ENCODE measurements at places on chromosomes 13 and 19. TPM values are rescaled to one million over a fixed set of nuclear protein-coding genes. Genes with fewer than 3 reads are reported as not detected.

DNA sequence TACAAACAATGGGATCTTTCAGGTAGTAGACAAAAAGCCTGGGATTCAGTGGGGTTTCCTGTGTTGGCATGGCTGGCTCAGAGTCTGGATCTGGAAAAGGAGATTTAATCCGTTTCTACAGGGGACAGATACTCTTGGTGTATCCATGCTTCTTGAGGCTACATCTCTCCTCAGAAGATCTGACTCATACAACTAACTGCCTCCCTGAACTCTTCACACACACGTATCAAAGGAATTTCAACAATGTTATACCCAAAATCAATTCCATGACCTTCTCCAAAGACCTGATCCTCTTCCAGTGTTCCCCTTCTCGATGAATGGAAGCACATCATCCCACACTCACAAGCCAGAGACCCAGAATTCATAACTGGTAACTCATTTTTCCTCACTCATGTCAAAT, 435.3 kb upstream of the NBEA start:
- DNase-seq = no peak

DNA sequence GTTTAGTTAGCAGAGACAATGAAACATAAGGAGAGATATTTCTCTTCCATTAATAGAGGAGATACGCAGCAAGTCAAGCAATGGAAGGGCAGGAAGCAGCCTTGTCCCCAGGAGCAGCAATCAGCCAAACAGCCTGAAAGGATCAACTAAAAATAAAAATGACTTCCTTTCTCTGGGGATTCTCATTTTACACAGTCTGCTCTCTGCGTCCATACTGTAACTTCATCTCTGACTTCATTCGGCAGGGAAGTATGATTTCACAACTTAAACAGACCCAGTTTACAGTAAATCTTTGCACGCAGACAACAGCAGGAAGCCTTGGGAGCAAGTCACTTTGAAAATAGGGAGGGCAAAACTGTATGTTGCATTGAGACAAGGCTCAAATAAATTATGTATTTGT, 826.7 kb downstream of the DIAPH3 start:
- DNase-seq = no peak

METTL21C gene
- not detected for total RNA-seq

GRCh38 chr13:49958321-49958720, 22.2 kb upstream of the SPRYD7 start:
- DNase-seq = no peak

SLC1A6 gene
- total RNA-seq = 0.15 TPM

RFX1 gene
- 15.2 TPM for total RNA-seq

GRCh38 chr13:79810669-79811068, 329.7 kb downstream of the NDFIP2 start:
- DNase-seq = no peak

HIPK4 gene
- total RNA-seq = 0.13 TPM

GRCh38 chr13:28379371-28380083, 115.4 kb downstream of the FLT1 start:
- no peak for DNase-seq

DNA sequence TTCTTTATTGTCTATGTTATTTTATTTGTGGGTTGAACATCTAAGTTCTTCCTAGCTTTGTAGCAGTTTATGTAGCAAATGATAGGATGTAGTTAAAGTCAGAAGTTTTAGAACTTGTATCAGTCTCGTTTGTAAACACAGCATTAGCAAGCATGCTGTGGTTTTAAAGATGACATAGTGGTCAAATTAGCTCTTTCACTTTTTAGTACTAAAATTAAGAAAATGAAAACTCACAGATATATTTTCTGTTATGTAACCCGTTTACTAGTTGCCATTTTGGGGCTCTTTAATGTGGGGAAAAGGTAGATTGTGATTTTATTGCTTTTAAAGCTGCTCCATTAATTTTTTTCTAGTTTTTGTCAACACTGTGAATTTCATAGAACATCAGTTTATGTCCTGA, 216.5 kb downstream of the PCCA start:
- DNase-seq = no peak

POP4 gene
- 116 TPM for total RNA-seq

DNA sequence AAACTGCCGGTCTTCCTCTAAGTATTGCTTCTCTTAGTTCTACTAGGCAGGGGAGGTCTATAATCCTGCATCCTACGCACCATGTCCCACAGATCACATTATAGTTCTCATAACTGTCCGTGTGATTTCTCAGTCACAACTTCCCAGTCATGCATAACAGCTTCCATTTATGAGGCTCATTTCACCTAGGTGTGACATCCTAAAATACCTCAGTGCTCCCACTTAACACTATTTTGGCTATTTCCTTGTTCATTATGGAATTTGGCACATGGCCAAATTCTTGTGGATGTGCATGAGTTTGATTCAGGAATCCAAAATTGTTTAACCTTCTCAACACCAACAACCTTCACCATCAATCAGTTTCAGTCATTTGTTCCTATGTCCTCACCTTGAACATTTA, 989.9 kb downstream of the OLFM4 start:
- no peak for DNase-seq

DNA sequence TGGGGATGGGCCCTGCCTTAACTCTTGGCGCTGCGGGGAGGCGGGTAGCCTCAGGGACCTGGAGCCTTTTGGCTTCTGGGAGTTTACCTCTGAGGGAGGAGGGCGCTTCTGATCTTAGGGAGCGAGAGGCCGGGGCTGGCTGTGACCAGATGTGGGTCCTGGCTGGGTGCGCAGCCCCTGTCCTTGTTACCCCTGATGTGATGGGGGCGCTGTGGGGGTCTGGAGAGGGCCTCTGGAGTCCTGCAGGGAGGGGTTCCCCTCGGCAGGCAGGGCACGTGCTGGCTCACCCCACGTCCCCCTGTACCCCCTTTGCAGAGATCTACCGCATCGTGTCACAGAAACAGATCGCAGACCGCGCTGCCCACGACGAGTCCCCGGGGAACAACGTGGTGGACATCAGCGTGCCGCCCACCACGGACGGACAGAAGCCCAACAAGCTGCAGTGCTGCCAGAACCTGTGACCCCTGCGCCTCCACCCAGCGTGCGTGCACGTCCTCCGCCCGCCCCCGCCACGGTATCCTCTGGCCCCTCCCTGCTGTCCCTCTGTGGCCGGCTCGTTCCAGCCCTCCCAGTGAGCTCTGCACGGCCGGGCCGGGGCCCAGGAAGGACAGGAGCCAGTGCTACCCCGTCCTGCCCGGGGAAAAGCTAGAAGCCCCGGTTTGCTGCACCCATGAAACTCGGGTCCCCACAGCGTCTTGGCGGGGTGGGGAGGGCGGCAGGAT, 9.8 kb upstream of the MARCHF2 start:
- DNase-seq = no peak

- DNase-seq = no peak
Measured at GRCh38 chr13:37878496-37878895, 8.9 kb upstream of the TRPC4 start.

- no peak for DNase-seq
Measured at GRCh38 chr13:91132381-91132780, 215.1 kb upstream of the MIR17HG start.

DNA sequence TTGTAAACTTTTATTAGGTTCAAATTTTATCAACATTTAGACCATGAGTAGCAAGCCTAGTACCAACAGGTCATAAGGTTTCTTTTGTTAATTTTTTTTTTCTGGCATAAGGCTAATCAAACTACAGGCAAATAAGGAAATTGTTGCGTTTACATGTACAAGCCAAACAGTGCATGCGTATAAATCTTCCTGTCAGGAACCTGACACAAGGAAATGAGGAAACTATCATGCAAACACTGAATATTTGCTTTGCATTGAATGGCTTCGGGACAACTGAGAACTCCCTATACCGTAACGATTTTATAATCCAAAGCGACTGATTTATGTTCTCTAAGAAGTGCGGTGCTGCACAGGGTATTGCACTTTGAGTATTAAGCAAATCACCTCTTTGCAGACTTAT, 133.0 kb upstream of the TRPC4 start:
- no peak for DNase-seq

DNA sequence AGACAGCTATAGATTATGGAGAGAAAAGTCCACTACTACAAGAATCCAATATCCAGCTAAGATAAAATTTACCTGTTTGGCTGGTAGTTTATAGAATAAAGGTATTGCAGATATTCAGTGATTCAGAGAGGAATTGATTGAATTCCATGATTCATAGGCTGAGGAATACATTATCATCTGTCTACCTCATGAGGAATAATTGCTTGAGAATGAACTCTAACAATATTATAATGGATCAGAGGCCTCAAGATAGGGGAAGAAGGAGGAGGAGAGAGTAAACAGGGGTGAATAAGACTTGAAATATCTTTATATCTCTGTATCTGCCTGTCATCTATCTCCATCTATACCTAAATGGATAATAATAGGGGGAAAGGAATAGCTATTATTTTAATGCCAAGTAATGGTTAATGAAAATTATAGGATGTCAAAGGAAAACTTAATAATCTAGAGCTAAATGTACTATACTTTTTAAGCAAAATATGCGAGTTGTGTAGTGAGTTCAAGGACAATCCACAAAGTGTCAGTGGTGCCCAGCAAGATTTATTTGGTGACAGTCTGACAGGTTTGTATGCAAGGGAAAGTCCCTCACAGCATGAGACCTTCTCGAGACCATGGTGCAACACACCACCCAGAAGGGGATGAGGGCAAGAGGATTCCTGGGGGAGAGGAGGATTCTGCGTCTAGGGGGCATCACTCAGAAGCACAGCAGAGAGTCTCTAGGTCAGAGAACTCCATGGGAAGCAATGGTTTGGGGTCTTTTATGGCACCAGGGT, 224.5 kb downstream of the GPC5 start:
- DNase-seq = no peak

- no peak for DNase-seq
Measured at GRCh38 chr19:3683405-3684053, 16.7 kb downstream of the PIP5K1C start.

- no peak for DNase-seq
Measured at GRCh38 chr19:54316746-54317107, 3.8 kb upstream of the LILRA5 start.

AXL gene
- 128 TPM for total RNA-seq

PGLYRP1 gene
- not detected for total RNA-seq

MEIS3 gene
- 11.3 TPM for total RNA-seq

DNA sequence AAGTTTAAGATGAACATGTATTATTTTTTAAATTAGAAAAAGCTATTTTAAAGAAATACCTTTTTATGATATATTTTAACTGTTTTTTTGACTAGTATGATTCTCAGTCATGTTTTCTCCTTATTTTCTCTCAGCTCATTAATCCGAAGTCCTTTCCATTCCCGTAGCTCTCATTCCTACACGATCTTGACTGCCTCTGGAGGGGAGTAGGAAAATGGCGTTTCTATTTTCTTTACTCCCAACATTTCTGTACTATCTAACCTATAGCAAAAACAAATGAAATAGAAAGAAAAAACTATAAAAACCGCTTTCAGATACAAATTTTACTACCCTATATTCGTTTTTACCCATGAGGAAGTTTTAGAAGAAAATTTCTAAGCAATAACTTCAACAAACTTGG, 343.8 kb downstream of the RBM26 start:
- DNase-seq = no peak

GRCh38 chr19:52343548-52343947, 7.5 kb downstream of the ZNF610 start:
- DNase-seq = no peak

SBNO2 gene
- total RNA-seq = 101 TPM

DNA sequence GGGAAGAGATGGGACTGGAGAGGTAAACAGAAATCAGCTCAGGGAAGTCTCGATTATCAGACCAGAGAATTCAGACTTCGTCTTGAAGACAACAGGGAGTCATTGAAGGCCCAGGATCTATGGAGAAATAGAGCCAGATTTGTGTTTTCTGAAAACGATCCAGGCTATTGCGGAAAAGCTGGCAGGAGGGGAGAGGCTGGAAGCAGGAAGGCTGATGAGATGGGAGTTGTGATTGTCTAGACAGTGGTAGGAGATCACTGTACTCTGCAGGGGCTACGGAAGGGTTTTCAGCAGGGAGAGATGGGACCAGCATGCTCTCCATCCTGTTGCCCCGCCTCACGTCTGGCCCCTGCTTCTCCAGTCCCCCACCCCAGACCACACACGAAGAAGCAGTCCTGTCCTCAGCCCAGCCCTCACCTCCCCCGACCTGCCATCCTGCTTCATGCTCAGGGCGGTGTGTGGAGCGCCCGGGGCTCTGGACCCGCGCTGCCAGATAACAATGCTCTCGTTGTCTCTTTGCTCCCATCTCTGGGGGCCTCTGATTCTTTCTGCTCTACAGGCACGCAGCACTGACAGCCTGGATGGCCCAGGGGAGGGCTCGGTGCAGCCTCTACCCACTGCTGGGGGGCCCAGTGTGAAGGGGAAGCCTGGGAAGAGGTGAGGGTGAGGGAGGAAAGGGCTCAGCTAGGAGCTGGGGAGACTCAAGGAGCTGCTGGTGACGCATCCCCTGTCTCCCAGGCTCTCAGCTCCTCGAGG, 1.9 kb downstream of the ARHGAP33 start:
- DNase-seq = no peak

DNA sequence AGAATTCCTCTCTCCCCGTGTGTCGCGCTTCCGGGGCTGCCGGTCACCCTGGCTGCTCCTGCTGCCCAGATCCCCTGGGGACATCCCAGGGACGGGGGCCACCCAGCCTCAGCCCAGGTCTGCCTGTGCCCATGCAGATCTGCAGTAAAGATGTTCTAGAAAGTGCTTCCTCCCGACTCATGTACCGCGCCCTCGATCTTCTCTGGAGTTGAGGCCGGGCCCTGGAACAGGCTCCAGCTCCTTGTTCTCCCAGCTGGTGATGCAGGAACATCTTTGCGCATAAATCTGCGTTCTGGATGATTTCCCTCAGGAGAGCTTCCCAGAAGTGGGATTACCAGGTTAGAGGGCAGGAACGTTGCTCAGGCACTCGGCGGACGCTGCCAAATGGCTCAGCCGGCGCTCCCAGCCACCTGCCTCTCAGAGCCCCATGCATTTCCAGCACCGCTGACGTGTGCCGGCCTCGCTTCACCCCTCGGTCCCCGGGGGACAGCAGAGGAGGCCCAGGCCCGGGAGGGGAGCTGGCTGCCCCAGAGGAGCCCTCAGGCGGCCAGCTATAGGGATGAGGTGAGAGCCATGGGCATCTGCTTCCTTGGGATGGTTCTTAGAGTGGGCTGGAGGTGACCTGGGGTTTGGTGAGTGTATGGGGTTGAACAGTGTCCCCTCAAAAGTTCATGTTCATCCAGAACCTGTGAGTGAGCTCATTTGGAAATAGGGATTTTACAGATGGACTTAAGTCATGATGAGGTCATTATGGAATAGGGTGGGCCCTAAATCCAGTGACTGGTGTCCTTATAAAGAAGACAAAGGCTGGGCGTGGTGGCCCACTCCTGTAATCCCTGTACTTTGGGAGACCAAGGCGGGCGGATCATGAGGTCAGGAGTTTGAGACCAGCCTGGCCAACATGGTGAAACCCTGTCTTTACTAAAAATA, 42.6 kb downstream of the CRTC1 start:
- DNase-seq = no peak

GRCh38 chr19:8149261-8150094, at the start of gene FBN3:
TSS of gene FBN3 (minus strand) at chr19:8149592. CDS start at chr19:8147480, 2,112 bp downstream.
- DNase-seq = no peak

CACNA1A gene
- total RNA-seq = 0.51 TPM

GRCh38 chr13:29754473-29754806, 96.0 kb downstream of the UBL3 start:
- no peak for DNase-seq

GRCh38 chr13:39821977-39822376, 166.5 kb downstream of the COG6 start:
- no peak for DNase-seq

ESD gene
- total RNA-seq = 68.3 TPM
